Thymus (tissue), 14 donors: ENCODE measurements at places on chromosomes 12 and 14.

DNA sequence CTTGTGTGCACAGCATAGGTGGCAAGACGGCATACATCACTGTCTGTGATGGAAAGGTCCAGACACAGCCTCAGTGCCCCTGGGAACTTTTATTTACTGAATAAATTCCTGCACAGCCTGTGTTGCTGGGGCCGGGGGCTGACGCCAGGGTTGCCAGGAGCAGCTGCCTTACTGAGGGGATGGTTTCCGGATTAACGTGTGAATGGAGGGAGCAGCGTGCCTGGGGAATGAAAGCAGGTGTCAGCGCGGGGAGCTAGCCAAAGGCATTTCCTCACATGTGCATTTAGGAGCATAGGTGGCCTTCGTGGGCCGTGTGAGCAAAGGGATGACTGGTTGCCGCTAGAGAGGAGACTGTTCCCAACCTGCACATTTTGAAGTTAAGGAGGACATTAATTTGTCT, 41.6 kb downstream of the SFSWAP start:
- no peaks in the 10 kb centered on the region for H3K4me1 ChIP-seq
- peaks cover 82% of the 10 kb centered on the region for H3K36me3 ChIP-seq
- no peak overlapping the region for H3K27ac ChIP-seq
- H3K4me3 ChIP-seq = no peak overlapping the region
- no peaks in the 10 kb centered on the region for H3K27me3 ChIP-seq

DNA sequence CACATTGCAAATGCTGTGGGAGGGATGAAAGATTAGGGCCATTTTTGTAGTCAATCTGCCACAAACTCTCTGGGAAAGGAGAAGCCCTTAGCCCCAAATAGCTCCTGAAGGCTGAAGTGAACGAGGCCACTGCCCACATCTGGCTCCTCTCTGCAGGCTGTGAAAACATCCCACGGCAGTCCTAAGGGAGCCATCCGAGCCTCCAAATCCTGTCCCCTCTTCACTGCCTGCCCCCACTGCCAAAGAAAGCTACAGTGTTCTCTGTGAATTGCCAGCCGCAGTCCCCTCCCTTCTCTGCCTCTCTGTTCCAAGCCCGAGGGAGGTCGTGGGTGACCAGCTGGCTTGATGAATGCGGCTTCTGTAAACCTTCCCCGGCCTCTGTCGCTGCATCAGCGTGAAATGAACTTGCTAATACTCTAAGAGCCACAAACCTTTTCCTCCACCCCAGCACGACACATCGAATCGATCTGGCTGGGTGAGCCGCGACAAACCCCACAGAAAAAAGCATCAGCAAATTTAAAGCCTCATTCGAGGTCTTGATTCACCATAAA, 180.7 kb upstream of the NRXN3 start:
- no peaks in the 10 kb centered on the region for H3K27me3 ChIP-seq
- no peak overlapping the region for H3K27ac ChIP-seq
- DNase-seq = no peak
- no peak overlapping the region for H3K4me3 ChIP-seq
- no peaks in the 10 kb centered on the region for H3K4me1 ChIP-seq

GRCh38 chr14:80522936-80523335, 311.6 kb upstream of the DIO2 start:
- no peak overlapping the region for H3K27ac ChIP-seq
- DNase-seq = no peak
- no peaks in the 10 kb centered on the region for H3K27me3 ChIP-seq
- no peaks in the 10 kb centered on the region for H3K4me1 ChIP-seq
- H3K4me3 ChIP-seq = no peak overlapping the region
- H3K36me3 ChIP-seq = peaks cover 6% of the 10 kb centered on the region

GRCh38 chr12:71426300-71427047, 13.1 kb upstream of the LGR5 start:
- H3K36me3 ChIP-seq = no peaks in the 10 kb centered on the region
- H3K27ac ChIP-seq = no peak overlapping the region
- no peaks in the 10 kb centered on the region for H3K4me1 ChIP-seq
- no peak for DNase-seq

DNA sequence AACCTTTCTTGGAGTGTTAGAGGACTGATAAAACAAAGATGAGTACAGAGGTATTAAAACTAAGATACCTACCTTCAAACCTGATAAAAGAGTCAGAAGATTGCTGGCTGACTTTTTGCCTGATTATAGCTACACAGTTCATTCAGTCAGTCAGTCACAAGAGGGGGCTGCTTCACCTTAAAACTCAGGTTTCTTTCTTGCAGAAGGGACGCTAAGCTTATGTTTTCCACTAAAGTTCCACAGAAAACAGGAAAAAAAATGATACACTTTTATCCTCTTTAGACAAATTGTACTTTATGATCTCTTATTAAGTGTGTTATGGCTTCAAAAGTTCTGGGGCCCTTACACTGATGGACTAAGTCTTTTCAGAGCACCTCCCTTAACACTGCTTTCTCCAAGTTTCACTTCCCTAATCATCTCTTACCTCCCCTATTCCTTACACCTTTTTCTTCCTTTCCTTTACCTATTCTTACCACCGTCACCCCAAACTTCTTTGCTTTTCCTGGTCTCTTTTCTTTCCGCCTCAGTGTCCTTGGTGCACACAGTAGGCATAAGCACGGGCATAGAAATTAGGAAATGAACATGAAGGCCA, 448.7 kb upstream of the OR4E1 start:
- H3K4me3 ChIP-seq = no peak overlapping the region
- peaks cover 18% of the 10 kb centered on the region for H3K4me1 ChIP-seq
- DNase-seq = no peak

DNA sequence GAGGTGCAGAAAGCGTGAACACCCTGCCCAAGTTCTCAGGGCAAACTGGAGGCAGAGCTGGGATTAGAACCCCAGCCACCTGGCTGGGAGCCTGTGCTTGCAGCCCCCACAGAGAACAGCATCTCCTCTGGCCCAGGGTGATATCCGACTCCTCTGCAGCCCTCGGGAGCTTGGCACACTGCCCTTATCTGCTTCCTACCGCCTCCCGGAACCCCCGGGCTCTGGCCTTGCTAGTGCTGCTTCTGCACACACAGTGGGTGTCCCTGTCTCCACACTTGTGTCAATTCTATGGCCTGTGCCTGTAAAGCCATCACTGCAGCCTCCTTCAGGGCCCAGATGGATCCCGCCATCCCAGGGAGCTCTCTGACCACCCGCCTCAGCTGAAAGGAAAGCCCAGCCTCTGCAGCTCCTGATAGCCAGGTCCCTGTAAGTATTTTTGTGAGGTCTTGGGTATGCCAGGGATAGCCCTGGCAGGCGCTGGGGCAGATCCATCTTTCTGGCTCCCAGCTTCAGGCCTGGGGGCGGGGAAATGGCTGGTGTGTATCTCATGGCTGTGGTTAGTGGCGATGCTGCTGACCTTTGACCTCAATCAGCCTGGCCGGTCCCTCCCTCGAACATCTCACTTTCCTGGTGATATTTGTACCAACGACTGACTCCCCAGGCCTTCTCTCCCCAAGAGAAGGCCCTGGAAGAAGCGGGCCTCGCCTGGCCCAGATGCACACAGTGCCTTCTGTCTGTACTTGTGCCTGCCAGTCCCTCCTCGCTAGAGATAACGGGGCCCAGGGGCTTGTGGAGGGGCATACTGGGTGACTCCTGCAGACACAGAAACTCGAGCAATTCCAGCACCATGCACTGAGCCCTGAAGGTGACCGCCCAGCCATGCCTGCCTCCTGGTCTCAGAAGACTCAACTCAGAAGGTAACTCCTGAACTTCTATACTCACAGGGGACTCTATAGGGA, 183.8 kb downstream of the CALM1 start:
- no peak overlapping the region for H3K27ac ChIP-seq
- no peak overlapping the region for H3K4me3 ChIP-seq
- DNase-seq = no peak
- H3K27me3 ChIP-seq = no peaks in the 10 kb centered on the region

DNA sequence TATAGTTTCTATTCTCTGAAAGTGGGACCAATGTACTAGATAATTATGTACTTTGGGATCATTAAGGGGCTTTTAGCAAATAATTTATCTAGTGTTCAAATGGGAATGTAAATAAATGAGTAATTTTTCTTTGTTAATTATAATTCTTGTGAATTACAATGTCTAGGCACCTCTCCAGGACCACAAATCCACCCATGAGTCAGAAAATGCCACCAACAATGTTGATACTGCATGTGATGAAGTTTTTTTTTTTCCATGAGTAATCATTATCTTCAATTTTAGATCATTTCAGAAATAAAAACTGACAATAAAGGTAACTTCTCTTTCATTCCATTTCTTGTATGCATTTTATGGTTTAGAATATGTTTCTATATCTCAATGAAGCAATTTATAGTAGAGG, 470.3 kb downstream of the VRK1 start:
- DNase-seq = no peak
- no peak overlapping the region for H3K27ac ChIP-seq
- H3K27me3 ChIP-seq = no peaks in the 10 kb centered on the region
- no peak overlapping the region for H3K4me3 ChIP-seq
- H3K4me1 ChIP-seq = no peaks in the 10 kb centered on the region
- H3K36me3 ChIP-seq = no peaks in the 10 kb centered on the region

DNA sequence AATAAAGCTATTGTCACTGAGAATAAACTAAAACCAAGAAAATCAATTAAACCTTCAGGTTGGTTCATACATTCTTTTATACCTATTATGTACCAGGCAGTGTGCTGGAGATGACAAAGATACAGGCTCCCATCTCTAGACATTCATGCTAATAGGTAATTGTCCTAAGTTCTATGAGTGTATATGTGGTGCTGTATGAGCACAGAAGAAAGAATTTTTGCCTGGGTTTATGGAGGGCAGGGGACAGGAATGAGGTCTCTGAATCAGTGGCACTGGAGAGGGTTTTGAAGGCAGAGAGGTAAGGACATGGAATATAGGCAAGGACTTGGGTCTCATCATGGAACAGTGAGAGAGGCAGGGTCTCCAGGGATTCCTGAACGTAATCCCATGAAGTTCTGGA, 38.7 kb downstream of the MAP1LC3B2 start:
- no peak for DNase-seq
- no peaks in the 10 kb centered on the region for H3K36me3 ChIP-seq
- H3K4me1 ChIP-seq = peaks cover 26% of the 10 kb centered on the region
- H3K27me3 ChIP-seq = no peaks in the 10 kb centered on the region
- H3K4me3 ChIP-seq = no peak overlapping the region
- no peak overlapping the region for H3K27ac ChIP-seq

- no peak for DNase-seq
- no peak overlapping the region for H3K4me3 ChIP-seq
- no peaks in the 10 kb centered on the region for H3K36me3 ChIP-seq
- H3K27ac ChIP-seq = no peak overlapping the region
Measured at GRCh38 chr12:114226241-114226928, 179.6 kb downstream of the TBX5 start.

DNA sequence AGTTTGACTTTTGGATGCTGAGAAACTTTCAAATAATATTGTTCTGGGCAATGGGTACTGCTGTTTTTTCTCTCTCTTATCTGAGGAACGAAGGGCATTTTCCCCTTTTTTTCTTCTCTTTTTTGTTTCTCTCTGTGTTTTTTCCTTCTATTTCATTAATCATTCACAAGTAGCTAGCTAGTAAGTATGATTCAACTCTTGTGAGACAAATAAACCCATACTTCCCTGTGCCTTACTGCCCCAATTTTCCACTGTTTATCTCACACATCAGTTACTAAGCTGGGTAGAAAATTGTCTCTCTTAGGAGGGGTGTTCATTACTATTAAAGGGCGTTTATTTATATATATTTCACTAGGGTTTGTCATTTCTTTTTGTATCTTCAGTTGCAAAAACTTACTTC, 437.6 kb downstream of the RERGL start:
- H3K27me3 ChIP-seq = no peaks in the 10 kb centered on the region
- H3K4me3 ChIP-seq = no peak overlapping the region
- H3K4me1 ChIP-seq = no peaks in the 10 kb centered on the region
- H3K27ac ChIP-seq = no peak overlapping the region

DNA sequence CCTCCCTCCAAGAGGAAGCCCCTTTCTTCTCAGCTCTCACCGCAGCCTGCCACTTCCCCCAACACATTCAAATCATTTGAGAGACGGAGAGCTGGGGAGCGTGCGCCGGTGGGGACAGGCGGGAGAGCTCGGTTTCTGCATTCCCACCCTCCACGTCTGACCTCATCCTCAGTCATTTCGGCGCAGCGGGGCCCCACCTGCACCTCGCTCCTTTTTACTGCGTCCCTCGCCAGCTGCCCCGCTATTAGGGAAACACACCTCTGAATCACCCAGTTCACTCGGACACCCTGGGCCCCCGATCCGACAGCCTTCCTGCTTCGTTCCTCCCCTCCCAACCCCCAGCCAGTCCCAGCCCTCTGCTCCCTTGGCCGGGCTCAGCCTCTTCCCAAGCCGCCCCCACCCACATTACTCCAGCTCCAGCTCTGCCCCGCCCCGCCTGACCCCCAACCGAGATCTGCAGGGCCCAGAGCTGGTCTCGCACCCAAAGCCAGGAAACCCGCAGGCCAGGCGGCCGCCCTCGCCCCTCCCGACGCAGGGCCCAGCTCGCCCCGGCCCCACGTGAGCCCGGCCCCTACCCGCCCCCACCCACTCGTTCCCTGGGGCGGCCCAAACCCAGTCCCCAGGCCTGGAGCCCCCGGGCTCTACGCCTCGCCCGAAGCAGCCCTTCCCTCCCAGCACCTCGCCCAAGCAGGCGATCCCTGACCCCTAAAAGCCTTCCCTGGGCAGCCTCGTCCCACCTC, 783 bp downstream of the CORO1C start:
- peak overlapping the region; percentile 63 for H3K27ac ChIP-seq
- H3K27me3 ChIP-seq = peaks cover 6% of the 10 kb centered on the region
- peak overlapping the region; percentile 83 for H3K4me3 ChIP-seq
- H3K4me1 ChIP-seq = peaks cover 11% of the 10 kb centered on the region
- DNase-seq = peak; percentile 26
- H3K36me3 ChIP-seq = no peaks in the 10 kb centered on the region

GRCh38 chr12:132360410-132360809, 31.0 kb upstream of the GALNT9 start:
- H3K4me3 ChIP-seq = no peak overlapping the region
- DNase-seq = no peak
- no peak overlapping the region for H3K27ac ChIP-seq
- no peaks in the 10 kb centered on the region for H3K27me3 ChIP-seq

- no peak for DNase-seq
- no peaks in the 10 kb centered on the region for H3K36me3 ChIP-seq
- no peaks in the 10 kb centered on the region for H3K4me1 ChIP-seq
- H3K27ac ChIP-seq = no peak overlapping the region
- H3K27me3 ChIP-seq = no peaks in the 10 kb centered on the region
Measured at GRCh38 chr12:110809149-110809548, 37.6 kb upstream of the CCDC63 start.

- no peaks in the 10 kb centered on the region for H3K36me3 ChIP-seq
- no peak overlapping the region for H3K27ac ChIP-seq
- no peaks in the 10 kb centered on the region for H3K27me3 ChIP-seq
Measured at GRCh38 chr12:110636516-110636915, 22.6 kb downstream of the TCTN1 start.

DNA sequence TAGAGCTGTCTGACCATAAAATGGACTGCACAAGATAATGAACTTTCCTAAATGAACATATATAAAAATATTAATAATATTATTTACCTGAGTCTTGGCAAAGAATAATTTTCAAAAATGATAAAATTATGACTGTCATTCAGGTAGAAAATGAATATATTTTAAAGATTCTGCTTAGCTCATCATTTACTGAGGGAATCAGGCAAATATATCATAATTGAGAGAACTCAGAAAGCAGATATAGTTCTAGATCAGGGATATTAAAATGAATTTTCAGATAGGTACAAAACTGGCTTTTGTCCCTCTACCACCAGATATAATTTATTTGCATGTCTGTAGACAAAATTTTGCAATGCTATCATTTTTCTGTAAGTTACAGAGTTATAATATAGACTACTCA, 86.1 kb upstream of the CPM start:
- H3K27ac ChIP-seq = no peak overlapping the region
- no peaks in the 10 kb centered on the region for H3K36me3 ChIP-seq
- no peaks in the 10 kb centered on the region for H3K4me1 ChIP-seq
- DNase-seq = no peak
